Mucosa of gallbladder (tissue), 1 donor: ENCODE measurements at places on chromosomes 4 and X. TPM values are rescaled to one million over a fixed set of nuclear protein-coding genes. Genes with fewer than 3 reads are reported as not detected.

The CXorf49B gene
- not detected for total RNA-seq

The GSX2 gene
- total RNA-seq, result not detected

The PARM1 gene
- 92.3 TPM for total RNA-seq

The PAGE2 gene
- total RNA-seq, result not detected

The TACR3 gene
- 0.23 TPM for total RNA-seq

The RAB40A gene
- total RNA-seq, result 0.92 TPM
